Activated CD4-positive, alpha-beta T cell treated with anti-CD3 and anti-CD28 coated beads, Interleukin-2, amount 50 U/mL, for 16 hours (primary cell): ENCODE measurements at places on chromosomes 5 and 9.

- DNase-seq = no peak
Observed at GRCh38 chr5:19802686-19803085, 185.3 kb downstream of the CDH18 start.

DNA sequence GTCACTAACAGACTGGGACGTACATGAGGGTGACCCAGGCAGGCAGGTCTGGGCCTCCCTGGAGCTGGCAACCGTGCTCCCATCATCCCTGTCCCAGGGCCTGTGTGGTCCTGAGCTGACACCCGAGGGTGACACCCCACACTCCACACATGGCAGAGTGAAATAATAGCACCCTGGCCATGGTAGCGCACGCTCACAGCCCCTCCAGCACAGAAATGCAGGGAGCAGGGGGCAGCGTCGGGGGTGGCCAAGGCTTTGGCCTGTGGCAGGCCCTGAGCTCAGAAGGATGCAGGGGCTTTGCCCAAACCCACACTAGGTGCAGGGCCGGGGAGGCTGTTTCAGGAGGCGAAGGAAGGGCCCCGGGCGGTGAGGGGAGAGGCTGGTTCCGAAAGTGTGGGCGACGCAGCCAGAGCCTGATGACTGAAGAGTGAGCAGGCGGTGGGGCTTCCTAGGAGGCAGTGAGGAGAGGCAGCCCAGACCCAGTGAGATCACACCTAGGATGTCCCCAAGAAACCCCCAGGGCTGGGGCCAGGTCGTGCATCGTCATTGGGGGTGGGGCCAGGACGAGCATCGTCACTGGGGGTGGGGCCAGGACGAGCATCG lies 12.9 kb downstream of the OR2V2 start:
- DNase-seq = peak; percentile 49

GRCh38 chr9:110047955-110048402 lies 160.0 kb downstream of the C9orf152 start:
- DNase-seq = no peak

- DNase-seq = no peak
Observed at GRCh38 chr9:16912197-16912596, 41.7 kb upstream of the BNC2 start.

DNA sequence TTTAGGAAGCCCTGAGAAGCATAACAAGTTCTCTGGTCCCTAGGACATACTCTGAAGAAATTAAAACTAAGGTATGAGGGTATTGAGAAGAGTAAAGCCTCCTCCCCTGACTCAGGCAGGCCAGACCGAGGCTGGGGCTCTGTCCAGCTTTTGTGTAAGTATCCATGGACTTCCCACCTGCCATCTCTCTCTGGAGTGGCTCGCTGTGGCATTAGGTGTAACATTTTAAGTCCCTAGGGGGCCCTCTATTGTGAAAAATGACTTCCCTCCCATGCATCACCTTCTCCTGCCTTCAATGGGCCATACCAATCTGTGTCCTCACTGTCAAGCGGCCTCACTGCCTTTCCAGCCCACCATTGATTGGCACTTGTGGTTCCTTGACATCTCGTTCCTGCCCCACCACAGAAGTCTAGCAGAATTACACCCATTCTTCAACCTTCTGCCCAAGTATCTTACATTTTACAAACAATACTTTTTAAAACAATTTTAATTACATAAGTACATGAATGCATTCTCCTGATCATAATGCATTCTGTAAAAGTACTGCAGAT lies 205.5 kb downstream of the SLIT3 start:
- DNase-seq = no peak

DNA sequence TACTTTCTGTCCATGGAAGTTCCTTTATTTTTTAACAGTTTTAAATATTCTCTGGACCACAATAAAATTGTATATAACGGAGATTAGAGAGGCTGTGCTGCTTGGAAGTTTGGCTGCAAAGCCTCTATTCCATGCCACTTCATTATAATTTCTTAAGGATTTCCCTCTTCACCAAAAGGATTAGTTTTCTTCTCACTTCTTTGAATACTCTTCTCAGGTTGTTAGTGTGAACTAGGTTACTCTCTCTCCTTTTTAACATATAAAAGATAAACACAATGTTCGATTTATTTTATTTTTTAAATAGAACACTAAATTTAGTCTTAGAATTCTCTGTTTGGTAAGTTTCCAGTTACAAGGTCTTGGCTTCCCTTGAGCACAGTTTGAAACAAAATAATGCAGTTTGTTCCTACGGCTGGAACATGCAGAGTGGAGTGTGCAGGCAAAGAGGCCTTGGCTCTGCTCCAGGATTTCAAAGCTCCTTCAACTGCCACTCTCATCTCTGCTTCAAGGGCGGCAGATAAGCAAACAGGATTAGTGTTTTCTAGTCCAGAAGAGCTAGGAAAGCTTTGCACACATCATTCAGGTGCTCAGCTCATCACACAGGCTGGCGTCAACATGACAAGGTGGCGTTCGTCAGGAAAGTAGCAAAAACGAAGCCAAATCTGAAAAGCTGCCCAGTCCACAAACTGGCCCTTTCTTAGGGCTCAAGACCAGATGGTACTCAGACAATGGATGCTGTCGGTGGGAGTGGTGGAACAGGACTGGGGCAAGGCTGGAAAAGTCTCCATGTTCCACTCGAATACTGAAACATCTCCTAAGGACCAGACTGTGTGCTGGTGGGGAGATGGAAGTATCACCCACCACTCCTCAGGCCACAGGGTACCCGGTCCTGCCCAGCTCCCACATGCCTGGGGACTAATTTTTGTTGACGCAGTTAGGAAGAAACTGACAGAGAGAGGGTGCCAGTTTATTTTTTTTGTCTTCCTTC lies 286.6 kb downstream of the CRB2 start:
- no peak for DNase-seq
